ENCODE measurements at places on chromosomes 3 and 15.

DNA sequence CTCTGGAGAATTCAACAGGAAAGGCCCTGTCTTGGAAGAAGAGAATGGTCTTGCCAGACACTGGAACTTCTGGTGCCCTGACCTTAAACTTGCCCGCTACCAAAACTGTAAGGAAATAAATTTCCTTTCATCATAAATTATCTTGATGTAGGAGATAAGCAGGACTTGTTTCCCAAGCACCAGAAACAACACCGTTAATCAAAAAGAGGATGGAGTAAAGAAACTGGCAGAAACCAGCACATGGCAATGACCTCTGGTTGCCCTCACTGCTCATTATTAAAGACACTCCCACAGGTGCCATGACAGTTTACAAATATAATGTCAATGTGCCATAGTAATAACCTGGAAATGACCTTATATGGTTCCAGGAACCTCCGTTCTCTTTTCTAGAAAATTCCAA lies 426.1 kb downstream of the EDEM1 start:
- DNase-seq, result no peak

DNA sequence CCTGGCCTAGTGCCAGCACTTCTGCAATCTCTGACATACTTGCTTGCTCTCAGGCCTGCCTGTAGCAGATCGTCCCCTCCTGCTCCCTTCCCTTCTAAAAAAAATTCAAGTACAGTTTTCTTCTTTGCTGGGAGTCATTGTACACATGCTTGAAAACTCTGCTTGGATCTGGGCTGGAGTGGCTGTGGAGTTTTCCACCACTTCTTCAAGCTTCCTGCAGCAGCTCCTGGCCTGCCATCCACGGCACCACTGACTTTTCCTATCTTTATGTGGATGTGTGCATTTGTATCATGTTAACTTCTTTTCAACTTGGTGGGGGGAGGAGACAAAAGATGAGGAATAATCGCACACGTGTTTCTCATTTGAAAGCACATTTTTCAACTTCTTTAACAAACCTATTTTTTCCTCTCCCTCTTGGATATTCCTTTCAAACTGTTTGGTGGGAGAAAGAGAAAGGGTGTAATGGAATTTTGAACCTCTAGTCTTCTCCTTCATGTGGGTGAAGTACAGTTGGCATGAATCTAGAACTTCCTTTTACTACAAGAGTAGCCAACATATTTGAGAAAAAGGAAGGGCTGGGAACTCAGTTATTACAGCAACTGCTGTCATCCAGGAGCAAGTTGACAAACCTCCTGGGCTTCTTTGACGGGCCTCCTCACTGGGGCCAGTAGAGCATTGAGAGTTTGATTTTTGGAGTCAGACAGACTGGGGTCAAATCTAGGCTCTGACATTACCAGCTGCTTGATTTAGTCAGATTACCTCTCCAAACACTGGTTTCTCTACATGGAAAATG lies 61.2 kb upstream of the LRTM1 start:
- DNase-seq, result peak; percentile 54

DNA sequence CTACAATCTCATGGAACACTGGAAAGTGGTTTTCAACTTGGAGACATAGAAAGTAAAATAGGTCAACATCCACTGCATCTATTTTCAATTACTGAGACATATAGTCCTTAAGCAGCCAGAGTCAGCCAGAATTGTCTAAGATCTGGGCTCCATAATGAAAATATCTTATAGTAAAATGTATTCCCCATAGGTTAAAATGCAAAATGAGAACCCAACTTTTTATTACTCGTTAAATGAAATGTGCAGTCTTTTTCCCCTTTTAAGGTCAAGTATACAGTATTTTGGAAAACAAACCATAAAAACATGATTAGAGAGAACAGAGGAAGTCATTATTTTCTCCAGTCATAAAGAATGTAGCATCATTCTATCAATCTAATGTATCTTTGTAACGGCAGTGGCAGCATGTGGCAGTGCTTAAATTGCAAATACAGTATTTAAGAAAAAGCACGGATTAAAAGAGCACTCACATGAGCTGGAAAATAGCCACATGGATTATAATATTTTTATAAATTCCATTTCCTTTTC lies 64.4 kb upstream of the CPB1 start:
- DNase-seq, result no peak

GRCh38 chr15:58332676-58333400 lies 99.0 kb upstream of the LIPC start:
- DNase-seq, result peak; percentile 32

DNA sequence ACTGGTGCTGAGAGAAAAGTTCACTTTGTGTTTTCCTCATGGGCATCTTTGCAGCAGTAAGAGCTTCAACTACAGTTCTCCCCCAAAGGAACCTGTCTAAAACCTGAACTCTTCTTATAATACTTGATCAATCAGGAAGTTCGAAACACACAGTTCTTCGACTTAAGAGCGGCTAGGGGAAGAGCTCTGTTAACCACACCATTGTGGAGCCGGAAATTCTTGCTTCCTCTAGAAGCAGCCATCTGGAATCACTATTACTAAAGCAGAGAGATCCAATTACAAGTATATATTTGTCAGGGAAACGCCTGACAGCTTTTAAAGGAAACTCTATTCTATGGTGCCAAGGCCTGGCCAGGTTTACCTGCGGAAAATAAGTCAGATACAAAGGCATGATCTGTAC lies 337.3 kb upstream of the CBLB start:
- DNase-seq, result peak; percentile 24

DNA sequence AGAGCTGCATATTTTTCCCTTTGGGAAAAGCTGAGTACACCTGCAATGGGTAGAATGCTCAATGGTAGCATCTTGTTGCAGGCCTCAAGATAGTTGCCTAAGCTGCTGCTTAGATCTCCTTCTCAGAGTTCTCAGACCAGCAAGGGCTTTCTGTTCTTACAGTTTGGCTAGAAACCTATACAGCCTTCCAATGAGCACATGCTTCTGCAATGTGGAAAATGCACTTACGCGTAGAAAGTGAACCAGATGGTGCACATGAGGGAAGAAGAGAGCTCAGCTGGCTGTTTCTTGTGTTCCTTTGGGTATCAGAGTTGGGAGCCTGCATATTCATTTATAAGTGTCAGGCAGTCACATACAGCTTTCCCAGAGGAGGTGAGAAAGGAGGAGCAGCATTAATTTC lies 136.4 kb downstream of the B3GALNT1 start:
- no peak for DNase-seq

DNA sequence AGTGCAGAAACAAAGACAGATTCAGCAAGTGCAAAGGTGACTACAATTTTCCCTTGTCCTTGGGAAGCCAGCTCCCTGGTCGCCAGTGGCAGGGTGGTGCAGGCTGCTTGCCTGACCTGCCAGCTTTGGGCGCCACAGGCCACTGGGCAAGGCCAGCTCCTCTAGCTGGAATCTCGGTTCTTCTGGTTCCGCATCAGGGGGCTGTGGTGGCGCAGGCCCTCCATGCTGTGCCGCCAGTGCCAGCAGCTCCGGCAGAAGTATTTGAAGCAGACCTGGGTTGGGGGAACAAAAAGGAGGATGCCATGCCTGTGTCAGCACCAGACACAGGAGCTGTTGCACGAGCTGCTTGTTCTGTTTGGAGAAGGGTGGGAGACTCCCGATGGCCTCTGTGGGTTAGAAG lies 4.2 kb upstream of the RPS17 start:
- DNase-seq, result no peak

- DNase-seq, result no peak
These were observed 36.7 kb downstream of the PTPN9 start for GRCh38 chr15:75542386-75542797.

GRCh38 chr3:136612512-136612911 lies 139.7 kb downstream of the STAG1 start:
- peak; percentile 45 for DNase-seq

- no peak for DNase-seq
These were observed 4.5 kb downstream of the SMC4 start for GRCh38 chr3:160403796-160404470.

DNA sequence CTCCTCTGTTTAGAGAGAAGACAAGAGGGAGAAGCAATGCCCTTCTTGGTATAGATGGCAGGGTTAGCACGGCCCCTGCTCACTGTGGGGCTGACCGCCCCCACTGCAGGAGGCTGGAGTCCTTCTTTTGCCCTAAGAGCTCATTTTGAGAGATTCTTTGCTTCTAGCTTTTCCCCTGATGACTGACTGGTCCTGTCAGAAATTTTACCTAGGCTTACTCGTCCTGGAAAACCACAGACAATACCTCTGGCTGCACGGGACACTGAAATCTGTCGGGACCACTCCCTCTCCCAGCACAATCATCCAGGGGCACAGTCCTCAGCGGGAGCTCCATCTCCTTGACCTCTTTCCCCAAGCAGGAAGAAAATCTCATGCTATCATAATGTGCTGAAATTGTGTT lies 143.0 kb upstream of the RGMA start:
- no peak for DNase-seq

- no peak for DNase-seq
These were observed 18.9 kb upstream of the GOLGB1 start for GRCh38 chr3:121768452-121768851.

DNA sequence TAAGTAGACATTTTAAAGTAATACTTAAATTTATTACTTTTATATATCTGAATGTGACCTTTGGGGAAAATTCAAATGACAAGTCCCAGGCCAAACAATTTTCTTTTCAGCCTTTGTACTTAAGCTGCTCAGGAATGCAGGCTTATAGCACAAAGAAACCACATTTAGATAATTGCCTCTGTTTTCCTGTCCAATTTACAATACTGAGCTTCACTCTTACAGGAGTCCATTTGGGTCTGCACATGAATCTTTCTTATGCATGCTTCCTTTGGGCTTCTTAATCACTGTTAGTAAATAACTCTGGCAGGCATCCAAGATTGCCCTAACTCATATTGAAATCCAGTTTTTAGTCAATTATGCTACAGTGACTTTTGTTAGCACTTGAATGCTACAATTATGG lies 459.4 kb upstream of the TGFBR2 start:
- DNase-seq, result no peak

- DNase-seq, result no peak
These were observed 166.7 kb downstream of the SLCO3A1 start for GRCh38 chr15:92020207-92020606.

DNA sequence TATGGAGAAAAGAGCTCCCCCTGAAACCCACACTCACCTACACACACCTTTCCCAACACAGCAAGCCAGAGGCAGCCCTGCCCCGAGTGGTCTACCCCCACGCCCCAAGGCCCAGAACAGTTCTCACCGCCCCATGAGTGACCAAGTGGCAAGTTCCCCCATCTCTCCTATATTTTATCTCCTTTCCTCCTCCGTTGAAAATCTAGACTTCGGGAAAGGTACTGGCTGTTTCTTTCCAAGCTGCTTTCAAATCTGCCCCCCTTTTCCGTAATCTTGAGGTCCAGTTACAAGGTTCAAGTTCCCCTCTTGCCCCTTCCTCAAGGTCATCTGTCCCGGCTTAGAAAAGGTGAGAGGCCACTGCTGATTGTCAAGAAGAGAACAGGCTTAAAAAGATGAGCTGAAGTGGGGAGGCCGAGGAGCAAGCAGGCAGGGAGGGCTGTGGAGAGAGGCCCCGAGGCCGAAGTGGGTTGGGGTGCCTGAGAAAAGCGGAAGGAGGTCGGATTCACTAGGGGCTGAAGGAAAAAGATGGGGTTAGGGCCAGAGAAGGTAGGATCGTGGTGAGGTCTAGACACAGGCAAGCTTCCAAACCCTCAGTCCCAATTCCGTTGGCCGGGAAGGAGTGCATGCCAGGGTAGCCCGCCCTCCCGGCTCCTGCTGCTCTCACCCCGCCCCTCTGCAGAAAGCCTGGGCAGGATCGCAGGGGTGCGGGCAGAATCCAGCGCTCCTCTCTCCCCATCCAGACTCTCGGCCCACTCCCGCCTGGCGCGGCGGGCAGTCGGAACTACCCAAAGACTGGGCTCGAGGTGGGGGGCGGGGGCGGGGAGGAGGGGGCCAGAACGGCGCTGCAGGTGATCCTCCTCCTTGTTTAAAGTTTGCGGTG lies 1.7 kb downstream of the SEMA5B start:
- DNase-seq, result no peak

- no peak for DNase-seq
These were observed 47.7 kb downstream of the CMSS1 start for GRCh38 chr3:99865321-99865720.

GRCh38 chr15:71804226-71804625 lies 6.1 kb upstream of the NR2E3 start:
- DNase-seq, result no peak

GRCh38 chr3:113136071-113136470 lies 75.3 kb upstream of the BOC start:
- peak; percentile 44 for DNase-seq

GRCh38 chr3:145006271-145006670 lies 1034.6 kb downstream of the DIPK2A start:
- no peak for DNase-seq

- no peak for DNase-seq
These were observed 107.4 kb downstream of the KLHL25 start for GRCh38 chr15:85687329-85687728.

GRCh38 chr3:171199473-171199829 lies 172.9 kb upstream of the SLC2A2 start:
- DNase-seq, result no peak

DNA sequence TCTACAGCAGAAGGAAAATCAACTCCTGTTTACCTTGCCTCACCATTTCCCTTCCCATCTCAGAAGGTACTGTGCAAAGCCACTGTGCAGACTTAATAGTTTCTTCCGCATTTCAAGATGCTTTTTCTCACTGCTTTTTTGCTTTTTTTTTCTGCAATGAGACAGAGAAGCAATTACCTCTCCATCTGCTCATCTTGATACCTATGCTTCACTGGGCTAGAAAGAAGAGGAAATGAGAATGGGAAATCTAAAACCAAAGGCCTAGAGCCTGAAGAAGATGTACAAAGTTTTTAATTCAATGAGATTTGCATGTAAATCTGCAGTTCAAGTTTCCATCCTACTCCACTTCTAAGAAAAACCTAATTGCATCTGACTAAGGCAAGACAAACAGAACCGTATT lies 238.1 kb upstream of the SETMAR start:
- no peak for DNase-seq

DNA sequence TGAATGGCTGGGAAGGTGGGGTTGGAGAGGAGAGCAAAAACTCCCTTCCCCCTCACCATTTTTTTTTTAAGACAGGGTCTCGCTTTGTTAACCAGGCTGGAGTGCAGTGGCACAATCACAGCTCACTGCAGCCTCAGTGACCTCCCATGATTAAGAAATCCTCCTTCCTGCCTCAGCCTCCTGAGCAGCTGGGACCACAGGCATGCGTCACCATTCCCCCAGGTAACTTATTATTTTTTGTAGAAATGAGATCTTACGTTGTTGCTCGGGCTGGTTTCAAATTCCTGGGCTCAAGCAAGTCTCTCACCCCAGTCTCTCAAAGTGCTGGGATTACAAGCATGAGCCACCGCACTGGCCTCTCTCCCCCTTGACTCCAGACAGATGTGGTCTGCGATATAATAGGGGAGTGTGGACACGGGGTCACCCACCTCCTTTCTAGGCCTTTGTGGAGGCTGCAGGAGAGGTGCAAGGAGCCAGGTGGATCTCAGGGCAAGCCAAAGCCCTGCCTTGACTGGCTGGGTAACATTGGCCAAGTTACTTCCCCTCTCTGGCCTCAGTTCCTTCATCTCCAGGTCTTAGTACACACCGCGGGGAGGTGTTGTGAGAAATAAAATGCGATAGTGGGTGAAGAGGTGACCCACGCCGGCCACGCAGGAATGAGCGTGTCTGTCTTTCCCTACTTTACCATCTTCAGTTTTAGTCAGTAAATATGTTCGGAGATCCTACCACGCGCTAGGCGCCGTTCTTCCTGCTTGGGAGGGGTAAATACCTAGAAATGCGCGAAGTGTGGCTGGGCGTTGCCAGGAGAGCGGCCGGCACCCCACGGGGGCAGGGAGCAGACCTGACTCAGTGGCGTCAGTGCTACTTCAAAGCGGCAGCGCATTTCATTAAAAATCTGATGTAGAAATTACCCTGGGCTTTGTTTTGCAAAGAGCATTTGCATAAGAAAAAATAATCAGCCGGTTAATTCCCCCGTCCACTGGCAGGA lies 20.2 kb upstream of the CORO2B start:
- DNase-seq, result no peak

Data from AG08395 (cell line).